ENCODE measurements at places on chromosomes 11 and 22.

DNA sequence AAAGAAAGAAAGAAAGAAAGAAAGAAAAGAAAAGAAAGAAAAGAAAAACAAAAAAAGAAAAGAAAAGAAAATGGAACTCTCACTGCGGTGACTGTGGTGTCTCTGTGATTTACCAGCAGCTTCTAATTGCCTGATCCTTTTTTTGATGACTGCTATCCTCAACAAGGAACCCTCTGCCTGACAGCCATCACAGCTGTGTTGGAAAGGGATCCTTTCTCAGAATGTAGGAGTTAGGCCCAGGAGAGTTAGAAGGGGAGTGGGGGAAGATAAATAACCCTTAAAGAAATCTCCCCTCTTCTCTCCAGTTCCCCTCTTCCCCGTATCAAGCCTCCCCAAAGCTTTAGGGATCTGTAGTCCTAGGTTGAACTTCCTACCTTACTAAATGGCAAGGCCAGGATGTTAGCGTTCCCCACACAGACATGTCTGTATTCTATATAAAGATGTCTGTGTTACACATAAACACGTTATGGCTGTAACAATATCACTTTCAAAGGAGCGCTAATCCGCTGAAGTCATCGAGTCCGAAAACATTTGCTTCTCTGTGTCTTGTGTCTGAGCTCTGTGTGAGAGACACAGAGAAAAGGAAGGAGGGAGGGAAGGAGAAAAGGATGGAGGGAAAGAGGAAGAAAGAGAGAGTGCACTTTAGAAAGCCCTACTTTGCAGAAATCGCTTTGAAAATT is 26.8 kb upstream of the WT1 start:
- no peak for DNase-seq

DNA sequence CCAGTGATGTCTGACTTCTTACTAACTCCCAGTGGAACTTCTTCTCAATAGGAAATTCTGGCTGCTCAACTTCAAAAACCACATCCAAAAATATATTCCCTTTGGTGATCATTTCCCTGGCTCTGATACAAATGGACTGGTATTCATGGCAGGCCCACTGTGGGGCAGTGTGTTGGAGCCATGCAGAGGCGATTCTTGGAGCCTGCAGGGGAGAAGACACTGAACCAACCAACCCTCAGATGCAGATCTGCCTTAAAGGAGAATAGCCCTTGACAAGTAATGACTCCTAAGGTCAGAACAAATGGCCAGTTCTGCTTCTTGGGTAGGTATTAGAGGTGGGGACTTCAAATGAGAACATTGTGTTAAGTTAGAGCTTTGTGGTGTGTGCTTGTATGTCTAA is 12.2 kb downstream of the OR4D9 start:
- DNase-seq, result no peak

DNA sequence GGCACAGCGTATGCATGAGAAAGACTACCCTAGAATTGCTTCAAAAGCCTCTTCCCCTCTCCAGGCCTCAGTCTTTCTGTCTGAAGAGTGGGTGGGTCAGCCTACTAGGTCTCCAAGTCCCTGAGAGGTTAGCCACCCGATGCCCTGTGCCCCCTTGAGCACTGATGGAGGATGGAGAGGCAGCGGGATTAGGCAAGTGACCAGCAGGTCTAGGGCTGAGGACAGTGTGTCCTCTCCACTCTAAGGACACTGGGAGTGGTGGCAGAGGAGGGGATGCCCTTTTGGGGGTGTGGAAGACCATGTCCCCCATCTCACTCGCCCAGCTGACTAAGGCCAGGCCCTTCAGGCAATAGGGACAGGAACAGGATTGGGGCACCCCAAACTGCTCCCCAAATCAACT is 72.2 kb upstream of the WNT11 start:
- no peak for DNase-seq

DNA sequence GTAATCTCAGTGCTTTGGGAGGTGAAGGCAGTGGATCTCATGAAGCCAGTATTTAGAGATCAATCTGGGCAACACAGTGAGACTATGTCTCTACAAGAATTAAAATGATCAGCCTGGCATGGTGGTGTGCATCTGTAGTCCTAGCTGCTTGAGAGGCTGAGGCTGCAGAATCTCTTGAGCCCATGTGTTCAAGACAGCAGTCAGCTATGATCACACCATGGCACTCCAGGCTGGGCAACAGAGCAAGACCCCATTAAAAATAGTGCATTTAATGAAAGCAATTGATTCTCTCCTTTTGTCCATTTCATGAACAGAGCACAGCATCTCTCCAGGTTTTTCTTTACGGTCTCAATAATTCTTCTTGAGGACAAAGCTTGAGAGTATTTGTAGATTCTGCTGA is 11.3 kb upstream of the CARD16 start:
- no peak for DNase-seq

DNA sequence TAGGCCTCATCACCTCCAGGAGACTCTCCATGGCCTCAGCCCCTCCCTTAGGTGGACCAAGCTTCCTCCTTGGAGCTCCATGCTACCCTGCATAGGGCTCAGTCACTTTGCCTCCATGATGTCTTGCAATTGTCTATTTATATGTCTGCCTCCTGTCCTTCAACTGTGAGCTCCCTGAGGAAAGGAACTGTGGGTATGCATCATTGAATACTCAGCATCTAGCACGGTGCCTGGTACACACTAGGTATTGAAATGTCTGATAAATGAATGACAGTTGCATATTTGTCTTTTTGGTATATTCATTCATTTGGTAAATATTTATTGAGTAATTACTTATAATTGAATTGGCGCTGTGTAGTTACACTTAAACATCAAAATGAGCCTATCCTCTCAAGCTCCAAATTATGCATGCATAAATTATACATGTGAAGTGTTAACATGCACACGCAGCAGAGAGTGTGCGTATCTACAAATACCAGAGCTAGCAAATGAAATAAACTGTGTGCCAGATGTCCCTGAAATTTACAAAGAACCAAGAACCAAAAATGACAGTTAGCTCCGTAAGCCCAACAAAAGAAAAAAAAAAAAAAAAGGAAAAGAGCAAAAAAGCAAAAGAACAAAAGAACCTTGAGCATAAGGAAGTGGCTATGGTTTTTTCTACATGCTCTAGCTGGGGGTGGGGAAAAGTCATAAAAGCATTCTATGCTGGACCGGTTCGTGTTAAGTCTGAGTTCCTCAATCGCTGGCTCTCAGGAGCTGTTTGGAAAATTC is 25.2 kb downstream of the GRAP2 start:
- DNase-seq, result no peak

DNA sequence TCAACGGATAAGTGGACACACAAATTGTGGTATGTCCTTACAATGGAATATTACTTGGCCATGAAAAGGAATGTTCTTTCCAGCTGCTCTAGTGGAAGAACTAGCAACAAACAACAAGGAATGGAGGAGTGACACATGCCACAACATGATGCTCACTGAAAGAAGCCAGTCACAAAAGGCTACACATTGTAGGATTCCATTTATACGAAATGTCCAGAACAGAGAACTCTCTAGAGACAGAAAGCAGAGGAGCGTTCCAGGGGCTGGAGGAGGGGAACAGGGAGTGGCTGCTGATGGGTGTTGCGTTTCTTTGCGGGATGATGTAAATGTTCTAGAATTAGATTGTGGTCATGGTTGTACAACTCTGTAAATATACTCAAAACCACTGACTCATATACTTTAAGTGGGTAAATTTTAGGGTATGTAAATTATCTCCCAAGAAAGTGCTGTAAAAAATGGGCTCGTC is 32.4 kb upstream of the PDGFB start:
- no peak for DNase-seq

DNA sequence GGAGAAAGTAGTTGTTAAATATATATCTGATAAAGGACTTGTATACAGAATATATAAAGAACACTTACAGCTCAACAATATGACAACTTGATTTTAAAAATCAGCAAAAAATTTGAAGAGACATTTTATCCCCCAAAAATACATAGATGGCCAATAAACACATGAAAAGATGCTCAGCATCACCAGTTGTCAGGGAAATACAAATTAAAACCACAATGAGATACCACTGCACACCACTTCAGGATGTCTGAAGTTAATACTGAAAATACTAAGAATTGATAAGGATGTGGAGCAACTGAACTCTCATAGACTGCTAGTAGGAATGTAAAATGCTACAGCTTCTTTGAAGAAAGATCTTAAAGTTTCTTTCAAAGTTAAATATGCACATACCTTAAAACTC is 49.2 kb downstream of the KREMEN1 start:
- no peak for DNase-seq

DNA sequence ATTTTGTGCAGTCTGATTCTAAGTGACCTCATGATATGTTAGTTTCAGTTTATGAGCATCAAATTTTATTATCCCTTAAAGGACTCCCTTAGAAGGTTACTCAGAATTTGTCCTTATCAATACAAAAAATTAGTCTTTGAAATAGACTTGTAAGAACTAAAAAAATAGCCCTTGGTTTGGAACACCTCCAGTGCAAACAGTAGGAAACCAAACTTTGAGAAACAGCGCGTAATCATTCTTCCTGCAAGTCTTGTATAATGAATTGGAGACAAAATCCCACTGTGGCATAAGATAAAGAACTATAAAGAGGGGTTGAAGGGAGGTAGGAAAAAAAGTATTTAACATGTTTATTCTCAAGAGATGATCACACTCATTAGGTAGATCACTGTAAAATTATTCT is 10.8 kb upstream of the MSANTD4 start:
- no peak for DNase-seq

GRCh38 chr22:50544078-50544745 is 1.5 kb upstream of the KLHDC7B start:
- DNase-seq, result peak; percentile 86

GRCh38 chr11:61129639-61130523 is 27.6 kb downstream of the CD5 start:
- DNase-seq, result peak; percentile 88

GRCh38 chr22:25760848-25761595 is 19.0 kb downstream of the MYO18B start:
- no peak for DNase-seq

DNA sequence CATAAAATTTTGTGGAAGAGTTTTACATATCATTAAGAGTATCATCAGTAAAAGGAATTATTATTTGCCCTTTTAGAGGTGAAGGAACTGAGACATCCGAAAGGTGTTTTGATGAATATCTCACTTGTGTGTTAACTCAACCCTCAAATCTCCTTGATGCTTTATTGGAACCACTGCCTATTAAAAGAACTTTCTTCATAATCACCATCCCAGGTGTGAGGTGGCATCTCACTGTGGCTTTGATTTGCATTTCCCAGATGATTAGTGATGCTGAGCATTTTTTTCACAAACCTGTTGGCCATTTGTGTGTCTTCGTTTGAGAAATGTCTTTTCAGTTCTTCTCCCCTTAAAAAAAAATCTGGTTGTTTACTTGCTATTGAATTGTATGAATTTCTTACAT is 134.0 kb upstream of the SYN3 start:
- DNase-seq, result no peak

- DNase-seq, result no peak
Measured at GRCh38 chr22:41320416-41321240, 19.3 kb downstream of the ZC3H7B start.

GRCh38 chr22:19085233-19085718 is 36.9 kb downstream of the DGCR2 start:
- DNase-seq, result no peak

- DNase-seq, result no peak
Measured at GRCh38 chr11:65209711-65210360, 28.1 kb downstream of the CAPN1 start.

DNA sequence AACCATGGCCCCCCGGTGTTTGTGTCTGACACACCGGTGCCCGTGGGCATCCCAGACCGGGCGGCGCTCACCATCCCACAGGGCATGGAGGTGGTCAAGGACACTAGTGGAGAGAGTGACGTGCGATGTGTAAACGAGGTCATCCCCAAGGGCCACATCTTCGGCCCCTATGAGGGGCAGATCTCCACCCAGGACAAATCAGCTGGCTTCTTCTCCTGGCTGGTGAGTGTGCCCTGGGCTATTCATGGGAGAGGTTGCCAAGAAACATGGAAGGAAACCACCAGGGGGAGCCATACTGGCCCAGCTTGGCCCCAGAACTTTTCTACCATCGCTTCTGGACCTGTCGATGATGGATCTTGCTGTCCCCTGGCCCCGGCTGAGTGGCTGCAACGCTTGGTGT is 36.5 kb downstream of the PRDM11 start:
- no peak for DNase-seq

All from activated T-cell treated with anti-CD3 and anti-CD28 coated beads for 48 hours (primary cell).